ENCODE measurements at places on chromosomes 5 and 9. TPM values are rescaled to one million over a fixed set of nuclear protein-coding genes. Genes with fewer than 3 reads are reported as not detected.

SPAG8 gene
- polyA plus RNA-seq: not detected

KIF3A gene
- polyA plus RNA-seq: 1.8 TPM

GABRA1 gene
- polyA plus RNA-seq: not detected

PPIC gene
- polyA plus RNA-seq: 21.6 TPM

P4HA2 gene
- 12.5 TPM for polyA plus RNA-seq

BSPRY gene
- 23.6 TPM for polyA plus RNA-seq

BTF3 gene
- 968 TPM for polyA plus RNA-seq

KCNV2 gene
- polyA plus RNA-seq: not detected
